ENCODE measurements at places on chromosomes 4 and X.

DNA sequence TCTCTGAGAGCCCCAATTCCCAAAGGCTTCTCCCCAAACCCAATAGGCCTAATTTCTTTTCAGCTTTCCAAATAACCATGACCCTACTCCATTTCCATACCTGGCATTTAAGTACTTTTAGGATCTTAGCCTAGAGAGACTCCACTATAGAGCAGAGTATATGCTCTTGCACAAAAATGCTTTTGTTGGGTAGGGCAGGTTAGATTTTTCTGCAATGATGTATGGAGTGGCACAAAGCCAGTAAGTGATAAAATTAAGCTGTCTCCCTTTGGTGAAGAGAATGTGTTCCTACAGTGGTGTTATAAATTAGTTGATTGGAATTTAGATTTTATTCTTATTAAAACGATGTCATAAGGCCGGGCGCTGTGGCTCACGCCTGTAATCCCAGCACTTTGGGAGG, 124.9 kb downstream of the INPP4B start:
- DNase-seq, result no peak

DNA sequence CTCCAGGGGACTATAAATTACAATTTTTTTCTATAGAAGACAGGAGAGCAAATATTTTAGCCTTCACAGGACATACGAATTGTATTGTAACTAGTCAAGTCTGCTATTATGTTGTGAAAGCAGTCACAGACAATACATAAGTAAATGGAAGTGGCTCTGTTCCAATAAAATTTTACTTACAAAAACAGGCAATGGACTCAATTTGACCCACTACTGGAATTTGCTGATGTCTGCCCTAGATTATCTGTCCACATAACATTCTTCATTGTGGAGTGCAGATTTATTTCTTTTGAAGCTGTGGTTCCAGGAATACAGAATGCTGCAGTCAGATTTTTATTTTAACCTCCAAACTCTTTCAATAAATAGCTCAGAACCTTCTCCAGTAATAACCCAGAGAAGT, 330.3 kb downstream of the PPP4R3C start:
- no peak for DNase-seq

DNA sequence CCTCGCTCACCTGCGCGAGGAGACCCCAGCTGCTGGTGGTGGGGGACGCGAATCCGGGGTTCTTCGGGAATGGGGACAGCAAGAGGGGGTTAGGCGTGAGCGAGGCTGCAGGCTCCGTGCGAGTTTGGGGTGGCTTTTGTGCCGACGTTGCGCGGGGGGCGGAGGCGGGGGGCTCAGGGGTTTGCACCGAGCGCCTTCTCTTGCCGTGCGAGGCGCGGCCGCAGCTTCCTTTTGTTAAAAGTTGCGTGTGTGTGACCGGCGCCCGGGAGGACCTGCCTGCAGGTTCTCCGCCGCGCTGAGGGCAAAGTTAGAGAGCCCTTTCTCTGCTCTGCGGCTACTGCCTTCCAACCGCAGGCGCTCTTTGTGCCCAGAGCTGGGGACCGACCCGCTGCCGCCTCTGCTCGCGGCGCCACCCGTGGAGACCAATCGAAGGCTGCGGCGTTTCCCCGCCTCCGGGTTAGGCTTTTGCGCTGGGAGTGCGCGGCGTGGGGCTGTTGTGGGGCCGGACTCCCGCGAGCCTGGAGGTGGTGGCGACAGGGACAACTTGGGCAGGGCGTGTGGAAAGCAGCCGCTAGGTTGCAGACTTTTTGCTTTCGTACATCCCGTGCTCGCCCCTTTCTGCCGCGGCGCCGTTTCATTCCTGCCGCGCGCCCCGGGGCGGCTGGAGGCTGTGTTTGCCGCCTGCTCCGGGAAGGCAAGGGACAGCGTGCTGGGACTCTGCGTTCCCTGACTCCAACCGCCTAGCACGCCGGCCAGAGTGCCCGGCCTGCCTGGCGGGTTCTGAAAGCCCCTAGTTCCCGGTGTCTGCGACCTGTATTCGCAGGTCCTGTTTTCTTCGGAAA, 716 bp downstream of the KIT start:
- peak; percentile 59 for DNase-seq

DNA sequence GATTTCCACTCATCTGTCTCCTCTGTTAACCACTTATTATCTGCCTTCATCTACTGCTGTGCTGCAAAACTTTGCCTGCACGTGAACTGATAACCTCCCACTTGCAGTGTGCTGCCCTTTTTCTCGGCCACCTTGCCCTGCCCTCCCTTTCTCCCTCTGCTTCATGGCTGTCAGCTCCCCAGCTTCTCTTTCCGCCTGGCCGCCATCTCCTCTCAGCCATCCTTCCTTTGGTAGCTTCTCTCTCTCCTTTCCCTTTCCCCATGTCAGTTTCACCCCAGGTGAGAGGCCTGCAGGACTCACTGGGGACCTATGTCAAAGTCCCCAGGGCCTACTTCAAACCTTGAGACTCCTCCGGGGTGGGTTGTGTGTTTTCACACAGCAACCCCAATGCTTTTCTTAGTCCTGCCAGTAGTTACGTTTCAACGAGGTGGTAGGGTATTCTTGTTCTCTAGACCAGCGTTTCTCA, 6.6 kb downstream of the MSL3 start:
- no peak for DNase-seq

DNA sequence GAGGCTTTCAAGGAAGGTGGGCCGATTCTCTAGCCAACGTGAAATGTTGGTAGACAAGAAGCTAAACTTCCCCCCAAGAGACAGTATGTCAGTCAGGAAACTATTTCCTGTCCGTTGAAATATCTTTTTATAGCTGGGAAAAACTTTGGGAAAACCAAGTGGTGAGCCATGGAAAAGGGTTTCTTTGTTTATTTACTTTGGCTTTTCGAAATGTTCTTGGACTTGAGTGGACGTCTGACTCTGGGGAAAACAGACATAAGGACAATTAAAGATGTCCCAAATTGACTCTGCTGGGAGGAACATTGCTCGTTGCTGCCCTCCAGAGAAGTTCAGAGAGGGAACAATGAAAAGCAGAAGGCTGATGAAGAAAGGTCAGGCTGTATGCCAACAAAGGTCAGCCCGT, 295.4 kb downstream of the RAPGEF2 start:
- no peak for DNase-seq

DNA sequence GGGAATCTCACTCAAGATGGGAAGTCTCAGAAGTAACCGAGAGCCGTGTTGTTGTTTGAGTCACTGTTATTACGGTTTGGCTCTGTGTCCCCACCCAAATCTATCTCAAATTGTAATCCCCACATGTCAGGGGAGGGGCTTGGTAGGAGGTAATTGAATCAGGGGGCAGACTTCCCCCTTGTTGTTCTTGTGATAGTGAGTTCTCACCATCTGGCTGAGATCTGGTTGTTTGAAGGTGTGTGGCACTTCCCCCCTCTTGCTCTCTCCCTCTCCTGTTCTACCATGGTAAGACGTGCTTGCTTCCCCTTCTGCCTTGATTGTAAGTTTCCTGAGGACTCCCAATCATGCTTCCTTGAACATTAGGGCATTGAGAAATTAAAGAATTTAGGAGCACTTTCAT, 37.0 kb downstream of the HAND2 start:
- no peak for DNase-seq

DNA sequence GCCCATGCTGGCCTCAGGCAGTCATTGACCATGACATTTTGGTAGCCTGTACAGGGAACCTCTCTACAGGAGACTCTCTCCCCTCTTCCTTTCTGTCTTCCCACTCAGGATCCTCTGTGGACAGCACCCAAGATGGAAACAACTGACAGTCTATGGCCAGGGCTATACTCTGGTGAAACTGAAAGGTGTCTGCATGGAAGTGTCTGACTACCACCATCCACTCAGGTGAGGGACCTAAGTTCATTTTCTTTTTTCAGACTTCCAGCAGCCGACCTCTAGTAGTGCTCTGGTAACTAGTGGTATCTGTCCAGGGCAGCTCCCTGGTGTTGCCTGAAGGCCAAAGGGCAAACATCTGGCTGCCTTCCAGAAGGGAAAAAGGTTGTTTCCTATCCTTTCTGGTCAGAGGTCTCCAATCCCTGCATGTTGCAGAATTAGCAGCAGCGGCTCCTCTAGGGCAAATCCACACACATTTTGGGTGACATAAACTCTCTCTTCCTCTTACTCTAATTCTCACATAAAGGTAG, 804.5 kb downstream of the C4orf33 start:
- DNase-seq, result no peak

GRCh38 chr4:93983140-93983539, 154.6 kb downstream of the ATOH1 start:
- no peak for DNase-seq

DNA sequence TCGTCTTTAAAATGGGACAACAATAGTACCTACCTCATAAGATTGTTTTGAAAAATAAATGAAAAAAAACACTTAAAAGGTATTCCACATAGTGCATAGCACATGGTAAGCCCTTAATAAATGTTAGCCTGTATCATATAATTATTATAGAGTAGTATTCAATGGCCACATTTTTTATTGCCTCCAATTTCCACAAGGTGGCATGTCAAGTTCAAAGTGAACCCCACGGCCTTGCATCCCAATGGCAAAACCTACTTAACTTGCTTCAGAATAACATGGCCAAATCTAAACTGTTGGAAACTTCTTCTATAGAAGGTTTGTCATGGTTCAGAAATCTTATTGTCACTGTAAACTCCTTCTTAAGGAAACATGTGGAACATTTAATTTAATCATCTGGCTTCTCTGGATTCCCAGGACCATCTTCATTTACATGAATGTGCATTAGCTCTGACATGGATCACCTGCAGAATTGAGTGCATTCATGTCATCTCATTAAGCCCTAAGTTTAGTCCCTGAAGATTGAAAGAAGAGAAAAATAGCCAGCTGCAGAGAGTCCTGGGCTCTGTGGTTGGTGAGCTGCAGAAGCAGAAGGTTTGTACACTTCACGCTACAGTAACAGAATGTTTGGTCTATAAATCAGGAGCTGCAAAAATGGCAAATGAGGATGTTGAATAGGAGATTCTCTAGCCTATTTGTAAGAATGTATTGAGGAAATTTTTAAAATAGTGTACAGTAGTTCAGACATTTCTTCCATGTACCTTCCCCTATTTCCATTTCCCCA, 61.0 kb downstream of the ANXA3 start:
- no peak for DNase-seq

DNA sequence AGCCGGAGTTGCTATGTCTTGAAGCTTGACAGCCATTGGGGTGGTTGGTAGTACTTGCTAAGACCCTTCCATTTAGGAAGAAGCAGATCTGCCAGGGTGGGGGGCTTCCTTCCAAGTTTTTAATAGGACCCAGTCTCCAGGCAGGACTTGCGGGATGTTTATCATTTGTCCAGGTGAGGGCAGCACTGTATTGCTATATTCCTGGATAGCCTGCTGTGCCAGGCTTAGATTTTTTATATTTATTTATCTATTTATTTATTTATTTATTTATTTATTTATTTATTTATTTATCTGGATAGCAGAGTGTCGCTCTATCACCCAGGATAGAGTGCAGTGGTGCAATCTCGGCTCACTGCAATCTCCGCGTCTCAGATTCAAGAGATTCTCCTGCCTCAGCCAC, 87.4 kb upstream of the CT45A1 start:
- DNase-seq, result no peak

DNA sequence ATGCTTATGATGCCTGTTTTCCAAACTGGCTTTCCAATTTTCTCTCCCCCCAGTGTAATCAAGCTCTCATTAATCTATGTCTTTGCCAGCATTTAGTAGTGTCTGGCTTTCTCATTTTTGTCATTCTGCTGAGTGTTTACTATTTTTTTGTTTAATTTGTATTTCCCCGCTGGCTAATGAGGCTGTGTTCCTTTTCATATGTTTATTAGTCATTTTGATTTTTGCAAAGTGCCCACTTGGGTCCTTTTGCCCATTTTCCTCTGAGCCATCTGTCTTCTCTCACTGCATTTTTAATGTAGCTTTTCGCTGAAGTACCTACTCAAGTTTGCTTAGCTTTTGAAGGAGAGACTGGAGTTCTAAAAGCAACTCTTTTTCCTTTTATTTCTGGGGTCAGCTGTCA, 14.7 kb downstream of the DCK start:
- DNase-seq, result no peak

- DNase-seq, result no peak
These were observed 192.2 kb upstream of the TLL1 start for GRCh38 chr4:165680821-165681220.

GRCh38 chr4:125306533-125306932, 8.2 kb upstream of the FAT4 start:
- no peak for DNase-seq

DNA sequence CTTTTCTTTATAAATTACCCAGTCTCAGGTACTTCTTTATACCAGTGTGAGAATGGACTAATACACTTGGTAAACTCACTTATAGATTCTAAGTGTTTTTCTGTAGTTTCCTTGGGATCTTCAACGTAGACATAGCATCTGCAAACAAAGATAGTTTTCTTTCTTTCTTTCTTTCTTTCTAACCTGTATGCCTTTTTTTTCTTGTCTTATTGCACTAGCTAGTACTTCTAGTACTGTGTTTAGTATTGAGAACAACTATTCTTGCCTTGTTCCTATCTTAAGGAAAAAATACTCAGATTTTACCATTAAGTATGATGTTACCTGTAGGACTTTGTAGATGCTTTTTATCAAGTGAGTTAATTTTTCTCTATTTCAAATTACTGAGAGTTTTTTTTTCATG, 102.2 kb downstream of the EDA start:
- no peak for DNase-seq

GRCh38 chrX:110614596-110614995, 181.0 kb downstream of the CHRDL1 start:
- DNase-seq, result no peak

- DNase-seq, result peak; percentile 73
These were observed 32.2 kb upstream of the XPNPEP2 start for GRCh38 chrX:129706400-129707072.

- no peak for DNase-seq
These were observed 309.2 kb downstream of the RAB28 start for GRCh38 chr4:13174926-13175325.

GRCh38 chr4:110085131-110085530, 113.3 kb downstream of the ELOVL6 start:
- DNase-seq, result no peak

- no peak for DNase-seq
These were observed 51.3 kb downstream of the SH3RF1 start for GRCh38 chr4:169219440-169219839.

DNA sequence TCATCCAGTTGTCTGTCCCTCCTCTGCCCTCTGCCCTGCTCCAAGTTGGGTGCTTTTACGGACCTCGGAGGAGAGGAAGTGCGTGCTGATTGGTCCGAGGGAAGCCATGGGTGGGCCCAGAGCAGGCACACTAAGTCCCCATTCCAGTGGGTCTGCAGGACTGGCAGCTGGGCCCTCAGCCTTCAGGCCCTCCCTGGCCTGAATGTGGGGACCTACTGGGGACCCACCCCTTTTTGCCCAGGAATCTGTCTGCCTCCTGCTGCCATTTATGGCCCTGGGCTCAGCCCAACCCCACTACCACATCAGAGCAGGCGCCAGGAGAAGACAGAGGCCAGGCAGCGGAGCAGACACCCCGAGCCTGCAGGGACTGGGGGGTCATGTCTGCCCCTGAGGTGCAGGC, 169.6 kb downstream of the TEX13A start:
- no peak for DNase-seq

- DNase-seq, result no peak
These were observed 110.6 kb downstream of the NEXMIF start for GRCh38 chrX:74814681-74815080.

- no peak for DNase-seq
These were observed 22.3 kb downstream of the GRIA2 start for GRCh38 chr4:157242871-157243270.

Measured in nucleus accumbens (tissue), 56 donors.